Fibroblast of the aortic adventitia (primary cell): ENCODE measurements at places on chromosomes 7 and 10.

- DNase-seq, result no peak
Observed at GRCh38 chr10:112805701-112806100, 144.3 kb upstream of the TCF7L2 start.

DNA sequence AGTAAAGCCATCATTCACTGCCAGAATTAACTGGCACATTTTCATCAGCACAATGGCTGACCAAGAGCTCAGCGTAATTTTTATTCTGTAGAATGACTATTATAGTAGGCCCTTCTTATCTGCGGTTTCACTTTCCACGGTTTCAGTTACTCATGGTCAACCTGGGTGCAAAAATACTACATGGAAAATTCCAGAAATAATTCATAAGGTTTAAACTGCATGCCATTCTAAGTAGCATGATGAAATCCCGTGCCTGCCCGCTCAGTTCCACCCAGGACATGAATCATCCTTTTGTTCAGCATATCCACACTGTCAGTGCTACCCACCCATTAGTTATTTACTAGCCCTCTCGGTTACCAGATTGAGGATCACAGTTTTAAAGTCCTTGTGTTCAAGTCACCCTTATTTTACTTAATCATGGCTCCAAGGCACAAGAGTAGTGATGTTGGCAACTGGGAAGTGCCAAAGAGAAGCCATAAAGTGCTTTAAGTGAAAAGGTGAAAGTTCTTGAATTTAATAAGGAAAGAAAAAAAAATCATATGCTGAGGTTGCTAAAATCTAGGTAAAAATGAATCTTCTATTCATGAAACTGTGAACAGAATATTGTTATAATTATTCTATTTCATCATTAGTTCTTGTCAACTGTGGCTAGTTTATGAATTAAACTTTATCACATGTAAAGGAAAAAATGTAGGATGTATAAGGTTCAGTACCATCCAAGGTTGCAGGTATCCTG lies 204.9 kb downstream of the DOCK4 start:
- DNase-seq, result peak; percentile 85

- no peak for DNase-seq
Observed at GRCh38 chr7:7739204-7740036, 21.0 kb upstream of the RPA3 start.

DNA sequence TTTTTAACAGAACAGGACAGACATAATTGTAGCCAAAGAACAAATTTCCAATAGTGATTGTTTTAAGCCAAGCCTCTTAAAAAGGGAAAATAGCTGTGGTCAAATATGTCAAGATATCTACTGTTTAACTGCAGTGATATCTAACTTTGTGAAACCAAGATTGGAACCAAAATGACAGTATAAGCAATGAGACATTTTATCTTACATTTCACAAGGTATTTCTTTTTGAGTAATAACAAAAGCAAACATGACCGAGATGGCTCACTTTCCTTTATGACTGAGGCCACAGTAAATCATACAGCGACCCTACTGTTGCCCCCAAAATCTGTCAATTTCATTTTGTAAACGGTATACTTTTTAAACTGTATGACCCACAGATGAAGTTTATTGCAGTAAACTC lies 215.8 kb downstream of the MLLT10 start:
- DNase-seq, result peak; percentile 79

- DNase-seq, result no peak
Observed at GRCh38 chr7:84122582-84123360, 71.8 kb downstream of the SEMA3A start.

GRCh38 chr10:58578366-58578765 lies 65.7 kb downstream of the BICC1 start:
- peak; percentile 59 for DNase-seq

GRCh38 chr7:23335136-23335535 lies 36.0 kb downstream of the MALSU1 start:
- DNase-seq, result no peak

DNA sequence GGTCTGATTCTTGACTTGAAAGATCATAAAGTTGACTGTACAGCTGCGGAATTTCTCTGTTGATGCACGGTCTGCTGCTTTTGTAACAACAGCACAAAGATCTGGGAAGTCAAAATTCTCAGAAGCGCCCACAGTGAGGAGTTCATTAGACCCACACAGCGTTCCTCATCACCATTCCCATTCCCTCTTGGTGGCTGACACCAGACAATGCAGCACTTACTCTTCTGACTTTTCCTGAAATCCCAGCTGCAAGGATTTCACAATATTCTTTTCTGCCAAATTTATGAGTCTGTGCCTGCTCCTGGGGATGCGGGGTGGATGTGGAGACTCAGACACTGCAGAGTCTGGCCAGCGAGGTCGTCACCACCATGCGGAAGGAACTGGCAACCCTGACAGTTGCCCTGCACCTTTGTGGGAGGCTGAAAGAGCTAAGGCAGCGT lies 233.9 kb downstream of the FANK1 start:
- peak; percentile 55 for DNase-seq

DNA sequence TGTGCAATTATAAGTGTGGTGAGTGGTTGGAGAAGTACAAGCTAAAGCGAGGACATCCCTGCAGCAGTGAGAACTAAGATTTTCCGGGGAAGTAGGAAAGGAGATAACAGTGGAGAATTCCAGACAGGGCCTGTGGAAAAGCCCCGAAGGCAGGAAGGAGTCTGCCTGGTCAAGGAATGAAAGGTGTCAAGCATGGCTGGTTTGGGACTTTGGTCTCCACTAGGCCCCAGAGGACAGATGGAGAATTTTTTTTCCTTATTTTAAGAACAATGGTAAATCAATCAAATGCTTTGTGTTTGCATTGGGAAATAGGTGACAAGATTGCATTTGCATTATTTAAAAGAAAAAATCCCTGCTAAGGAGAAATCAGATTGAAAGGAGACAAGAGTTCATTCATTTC lies 3.2 kb upstream of the CEP55 start:
- no peak for DNase-seq

DNA sequence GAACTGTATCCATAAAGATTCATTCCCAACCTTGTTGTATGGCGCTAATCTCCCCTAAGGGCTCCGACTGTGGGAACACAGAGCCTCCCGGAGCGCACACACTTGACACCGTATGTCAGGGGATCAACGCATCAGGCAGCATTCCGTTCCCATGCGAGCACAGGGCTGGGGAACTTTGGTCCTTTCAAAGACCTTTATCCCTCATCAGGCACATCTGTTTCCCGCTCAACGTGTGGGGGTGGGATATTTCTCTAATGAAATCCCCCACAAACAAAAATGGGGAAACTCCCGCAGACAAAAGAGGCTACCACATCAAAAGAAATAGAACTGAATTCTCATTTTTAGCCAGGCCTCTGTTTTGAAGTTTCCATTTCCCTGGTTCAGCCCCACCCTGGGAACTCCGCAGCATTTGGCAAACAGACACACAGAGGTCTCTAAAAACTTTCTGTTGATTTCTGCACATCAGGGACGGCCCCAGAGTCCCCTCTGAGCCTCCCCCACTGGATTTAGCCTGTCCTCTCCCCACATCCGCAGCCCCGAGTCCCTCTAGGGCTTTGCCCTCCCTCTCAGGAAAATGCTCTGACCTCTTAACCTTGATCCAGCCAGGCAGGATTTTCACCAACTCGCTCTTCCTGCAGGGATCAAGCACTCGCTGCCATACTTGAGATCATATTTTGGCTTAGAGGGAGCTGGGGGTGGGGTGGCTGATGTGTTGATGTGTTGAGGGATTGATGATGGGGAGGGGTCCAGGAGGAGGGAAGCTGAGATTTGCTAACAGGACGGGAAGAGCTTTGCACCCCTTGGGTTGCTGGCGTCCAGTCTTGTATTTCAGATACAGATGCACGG lies 6.6 kb downstream of the CPA5 start:
- DNase-seq, result no peak

GRCh38 chr10:48285710-48286109 lies 11.2 kb upstream of the FRMPD2 start:
- peak; percentile 14 for DNase-seq

DNA sequence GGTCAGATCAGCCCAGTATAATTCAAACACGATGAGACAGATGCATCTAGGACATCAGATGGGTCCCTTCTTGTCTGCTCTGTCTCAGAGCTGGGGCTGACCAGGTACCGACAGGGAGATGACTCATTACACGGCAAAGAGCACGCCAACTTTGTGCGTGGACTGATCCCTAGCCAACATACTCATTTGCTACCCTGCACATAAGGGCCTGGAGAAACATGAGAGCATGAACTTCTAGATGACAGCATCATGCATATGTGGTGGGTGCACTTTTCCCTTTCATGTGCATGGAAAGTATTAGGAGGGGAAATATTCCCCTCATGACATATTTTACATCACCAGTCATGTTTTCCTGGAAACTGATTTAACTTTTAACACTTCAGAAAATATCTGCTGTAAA lies 35.1 kb upstream of the NPVF start:
- no peak for DNase-seq

DNA sequence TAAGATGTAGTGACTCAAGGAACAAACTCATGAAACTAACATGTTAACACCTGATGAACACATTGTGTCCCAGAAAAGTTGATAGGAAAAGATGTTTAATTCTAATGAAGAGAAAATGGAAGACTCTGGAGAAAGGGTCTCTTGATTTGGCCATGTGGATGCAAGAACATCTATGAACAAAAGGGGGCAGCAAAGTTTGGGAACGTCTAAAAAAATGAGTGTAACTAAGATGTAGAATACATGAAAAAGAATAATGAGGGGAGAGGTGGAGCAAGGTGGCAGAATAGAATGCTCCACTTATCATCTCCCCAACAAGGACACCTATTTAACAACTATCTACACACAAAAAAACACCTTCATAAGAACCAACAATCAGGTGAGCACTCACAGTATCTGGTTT lies 805.1 kb downstream of the TNS3 start:
- peak; percentile 61 for DNase-seq

GRCh38 chr7:133530682-133531081 lies 277.8 kb downstream of the EXOC4 start:
- peak; percentile 91 for DNase-seq

- no peak for DNase-seq
Observed at GRCh38 chr10:17181751-17182150, 19.7 kb downstream of the TRDMT1 start.

GRCh38 chr7:101767544-101767943 lies 49.9 kb upstream of the CUX1 start:
- no peak for DNase-seq
